ENCODE measurements at places on chromosomes 12 and 14.
A peak's percentile ranks its signal among the peaks of the same experiment; 100 is the strongest.

GRCh38 chr14:43778570-43778936 is 728.5 kb downstream of the FSCB start:
- DNase-seq = no peak

DNA sequence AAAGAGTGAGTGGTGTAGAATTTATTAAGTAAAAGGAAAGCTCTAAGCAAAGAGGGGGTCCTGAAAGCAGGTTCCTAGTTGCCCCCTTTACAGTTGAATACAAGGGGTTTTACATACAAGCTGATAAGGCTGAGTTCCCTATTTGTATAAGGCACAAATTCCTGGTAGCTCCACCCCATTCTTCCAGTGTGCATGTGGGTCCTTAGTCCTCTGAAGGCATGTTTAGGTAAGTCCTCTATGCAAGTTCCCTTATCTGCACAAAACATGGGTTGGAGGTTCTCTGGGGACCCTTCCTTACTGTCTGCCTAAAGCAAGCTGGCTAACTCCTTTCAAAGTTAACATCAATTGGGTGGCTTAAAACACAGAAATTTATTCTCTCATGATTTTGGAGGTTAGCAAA is 2.9 kb upstream of the FAR2 start:
- DNase-seq = no peak

GRCh38 chr12:121534495-121535148 is 46.2 kb downstream of the KDM2B start:
- peak; percentile 61 for DNase-seq

- peak; percentile 64 for DNase-seq
These were observed at the start of gene FLVCR2 for GRCh38 chr14:75578102-75578785. FLVCR2 (plus strand) TSS chr14:75578620; CDS start chr14:75578973, 353 bp downstream.

DNA sequence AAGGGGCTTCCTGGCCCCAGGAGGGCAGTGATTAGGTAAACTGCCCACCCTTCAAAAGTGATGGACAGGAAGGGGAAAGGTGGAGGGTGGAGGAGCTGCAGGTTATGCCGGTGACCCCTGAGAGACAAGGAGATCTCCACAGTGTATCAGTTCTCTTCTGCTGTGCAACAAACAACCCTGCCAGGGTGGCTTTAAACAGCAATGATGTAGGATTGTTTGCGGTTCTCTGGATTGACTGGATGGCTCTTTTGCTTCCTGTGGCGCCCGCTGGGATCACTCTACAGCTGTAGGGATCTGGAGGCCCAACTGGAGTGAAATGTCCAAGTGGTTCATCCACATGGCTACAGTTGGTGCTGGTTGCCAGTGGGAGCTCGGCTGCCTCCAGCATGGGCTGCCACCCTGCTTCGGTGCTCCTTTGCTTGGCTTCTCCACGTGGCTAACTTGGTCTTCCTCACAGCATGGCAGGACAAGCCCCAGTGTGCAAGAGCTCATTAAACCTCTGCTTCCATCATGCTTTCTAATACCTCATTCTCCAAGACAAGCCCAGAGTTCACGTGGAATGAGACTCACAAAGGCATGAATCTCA is 8.6 kb upstream of the ANKRD9 start:
- DNase-seq = no peak

All from activated T-cell treated with anti-CD3 and anti-CD28 coated beads, Interleukin-2, amount 50 U/mL, for 1 hour (primary cell).